ENCODE measurements at places on chromosomes 16 and 17.

DNA sequence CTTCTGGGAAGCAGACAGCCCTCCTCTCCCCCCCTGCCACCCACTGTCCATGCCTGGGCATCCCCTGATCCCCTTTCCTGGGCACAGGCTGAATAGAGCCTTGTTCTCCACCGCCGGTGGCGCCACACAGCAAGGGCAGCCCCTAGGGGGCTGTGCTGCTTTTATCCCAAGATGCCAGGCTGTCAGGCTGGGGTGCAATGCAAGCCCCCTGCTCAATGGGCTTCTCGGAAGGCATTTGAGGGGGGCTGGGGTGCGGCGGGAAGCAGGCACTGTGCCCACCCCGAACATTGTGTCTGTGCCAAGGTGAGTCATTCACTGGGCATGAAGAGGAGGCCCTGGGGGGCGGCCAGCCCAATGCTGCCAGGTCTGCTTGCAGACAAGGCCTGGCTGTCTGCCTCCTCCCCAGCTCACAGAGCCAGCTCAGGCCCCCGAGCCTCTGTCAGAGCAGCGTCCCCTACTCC lies 1.5 kb upstream of the GFAP start:
- DNase-seq, result no peak

DNA sequence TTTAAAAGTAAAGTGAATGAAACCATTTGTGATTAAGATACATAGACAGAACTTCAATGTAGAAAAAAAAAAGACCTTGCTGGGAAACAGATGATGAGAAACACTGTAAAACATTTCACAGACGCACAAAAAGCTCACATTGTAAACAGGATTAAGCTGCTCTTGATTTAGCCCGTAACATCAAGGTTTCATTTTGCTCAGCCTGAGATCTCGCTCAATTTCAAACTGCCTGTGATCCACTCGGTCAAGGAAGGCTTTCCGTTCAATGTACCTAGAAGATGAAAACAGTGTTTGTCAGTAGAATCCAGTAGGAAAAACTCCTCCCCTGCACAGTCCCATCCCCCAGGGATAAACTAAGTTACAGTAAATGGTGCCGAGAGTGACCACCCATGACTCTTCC lies 42.3 kb upstream of the BCAR1 start:
- no peak for DNase-seq

DNA sequence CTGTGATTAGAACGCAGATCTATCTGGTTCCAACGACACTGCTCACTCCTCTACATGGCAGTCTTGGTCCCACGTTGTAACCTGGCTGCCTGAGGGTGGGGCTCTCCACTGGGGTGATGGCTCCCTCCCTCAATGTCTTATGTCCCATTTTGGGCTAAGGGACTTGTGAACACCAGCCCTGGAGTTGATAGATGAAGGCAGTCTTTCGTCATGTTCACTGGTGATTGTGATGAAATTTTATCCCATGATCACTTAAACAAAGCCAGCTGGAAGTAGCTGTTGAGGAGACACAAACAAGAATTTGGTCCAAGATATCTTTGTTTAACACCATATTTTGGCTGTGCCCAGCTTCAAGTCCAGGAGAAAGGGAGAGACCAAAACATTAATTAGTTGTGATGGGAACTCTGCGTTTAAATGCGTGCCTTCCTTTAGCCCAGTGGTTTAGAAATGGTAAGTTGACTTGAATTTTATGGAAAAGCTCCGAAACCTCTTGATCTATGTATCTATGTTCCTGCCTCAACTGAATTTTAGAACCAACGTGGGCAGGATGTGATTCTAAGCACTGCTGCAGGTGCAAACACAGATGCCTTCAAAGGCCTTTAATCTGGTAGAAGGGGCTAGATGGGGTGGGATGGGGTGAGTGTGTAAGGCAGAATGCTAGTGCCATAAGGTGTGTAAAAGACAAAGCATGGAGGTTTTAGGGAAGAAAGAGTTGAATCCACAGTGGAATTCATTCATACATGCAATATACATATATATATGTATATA lies 186.8 kb upstream of the IRX3 start:
- DNase-seq, result no peak

- no peak for DNase-seq
These were observed 54.0 kb downstream of the COTL1 start for GRCh38 chr16:84563786-84564420.

DNA sequence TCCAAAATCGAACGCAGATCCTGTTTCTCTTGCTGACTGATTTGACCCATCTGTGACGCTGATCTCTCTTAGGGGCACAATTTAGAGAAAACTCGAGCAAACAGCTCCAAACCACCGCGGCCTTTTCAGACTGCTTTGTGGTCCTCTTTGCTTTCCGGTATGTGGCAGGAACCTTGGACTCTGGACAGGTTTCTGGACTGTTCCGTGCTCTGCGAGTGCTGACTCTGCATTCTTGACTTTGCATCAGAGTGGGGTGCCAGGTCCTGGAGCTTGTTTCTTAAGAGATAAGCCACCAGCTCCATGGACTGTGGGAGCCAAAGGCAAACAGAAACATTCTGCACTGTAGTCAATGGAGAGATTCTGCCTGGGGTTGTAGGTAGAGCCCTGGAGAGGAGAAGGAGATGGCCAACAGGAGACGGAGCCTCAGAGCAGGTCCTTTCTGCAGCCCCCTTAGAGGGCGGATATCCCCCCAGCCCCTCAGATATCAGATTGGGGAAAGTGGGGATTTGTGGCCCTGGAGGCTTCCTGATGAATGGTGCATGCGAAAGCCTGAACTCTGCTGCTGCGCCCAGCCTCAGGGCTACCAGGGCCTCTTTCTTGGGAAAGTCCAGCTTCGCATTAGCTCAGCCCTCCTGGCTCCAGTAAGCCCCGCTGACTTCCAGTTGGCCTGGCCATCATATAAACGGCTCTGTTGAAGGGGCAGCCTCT lies 65.6 kb downstream of the WIPI1 start:
- no peak for DNase-seq

DNA sequence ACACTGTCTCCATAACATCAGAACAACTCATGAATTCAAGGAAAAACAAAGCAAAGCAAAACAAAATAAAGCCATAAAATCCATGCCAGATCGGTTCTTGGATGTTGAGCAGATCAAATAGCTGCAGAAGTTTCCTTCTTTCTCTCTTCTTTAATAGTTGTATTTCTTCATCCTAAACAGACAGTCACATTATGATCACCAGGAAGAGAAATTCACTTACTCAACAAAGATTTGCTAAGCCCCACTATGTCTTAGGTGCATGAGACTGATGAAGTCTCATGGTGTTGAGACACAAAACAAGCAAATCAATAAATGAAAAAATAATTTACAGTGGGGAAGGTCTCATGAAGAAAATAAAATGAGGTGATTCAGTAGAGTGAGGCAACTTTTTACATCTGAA lies 72.8 kb downstream of the WIPI1 start:
- DNase-seq, result no peak

DNA sequence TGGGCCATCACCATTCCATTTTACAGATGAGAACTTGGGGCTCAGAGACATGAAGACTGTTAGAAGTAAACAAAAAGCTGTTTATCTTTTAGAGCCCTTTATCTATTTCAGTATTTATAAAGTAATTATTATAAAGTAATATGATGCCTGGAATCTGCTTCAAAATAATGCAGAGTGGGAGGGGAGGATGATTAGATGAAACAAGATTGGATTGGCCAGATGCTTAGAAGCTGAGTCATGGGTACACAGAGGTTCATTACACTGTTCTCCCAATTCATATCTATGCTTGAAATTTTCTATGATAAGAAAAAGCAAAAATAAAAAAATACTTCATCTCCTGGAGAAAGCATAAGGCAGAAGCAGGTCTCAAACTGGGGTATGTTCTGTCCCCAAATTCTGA lies 29.4 kb downstream of the TOM1L2 start:
- DNase-seq, result no peak

GRCh38 chr17:82948081-82948511 lies 108.3 kb upstream of the ZNF750 start:
- no peak for DNase-seq

GRCh38 chr16:77991701-77992100 lies 30.6 kb upstream of the CLEC3A start:
- no peak for DNase-seq

DNA sequence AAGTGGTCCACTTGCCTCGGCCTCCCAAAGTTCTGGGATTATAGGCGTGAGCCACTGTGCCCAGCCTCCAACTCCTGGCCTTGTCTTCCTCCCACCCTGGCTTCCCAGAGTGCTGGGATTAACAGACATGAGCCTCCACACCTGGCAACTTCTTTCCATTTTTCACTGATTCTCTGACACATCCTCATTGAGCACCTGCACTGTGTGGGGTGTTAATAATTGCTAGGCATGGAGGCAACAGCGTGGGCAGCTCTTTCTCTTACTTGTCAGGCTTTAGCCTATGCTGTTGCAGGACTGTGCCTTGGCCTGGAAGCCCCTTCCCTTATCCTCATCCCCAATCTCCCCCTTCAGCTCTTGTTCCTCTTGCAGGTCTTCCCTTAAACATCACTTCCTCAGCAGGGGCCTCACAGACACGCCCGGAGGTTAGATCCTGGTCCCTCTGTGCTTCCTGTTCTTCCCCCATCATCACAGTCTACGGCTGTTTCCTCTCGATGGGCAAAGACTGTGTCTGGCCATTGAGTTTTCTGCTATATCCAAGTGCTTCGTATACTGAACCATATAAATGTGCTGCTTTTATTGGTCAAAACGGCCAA lies 7.9 kb downstream of the QPRT start:
- no peak for DNase-seq

DNA sequence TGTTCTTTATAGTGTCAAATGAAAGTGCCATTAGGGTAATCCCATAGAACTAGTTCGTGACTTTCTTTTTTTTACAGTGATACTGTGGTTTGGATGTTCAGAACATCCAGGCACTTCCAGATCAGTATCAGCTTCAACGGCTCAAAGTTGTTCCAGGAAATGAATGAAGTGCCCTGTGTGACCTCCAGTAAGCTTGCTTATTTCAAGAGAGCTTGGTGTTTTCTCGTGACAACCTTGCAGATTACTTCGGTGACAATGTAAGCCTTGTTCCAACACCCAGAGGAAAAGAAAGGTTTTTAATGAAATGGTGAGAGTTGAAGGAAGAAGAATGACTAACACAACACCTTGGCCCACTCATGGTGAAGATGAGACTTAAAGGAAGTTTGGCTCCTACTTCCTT lies 16.0 kb upstream of the KCNJ16 start:
- DNase-seq, result no peak

DNA sequence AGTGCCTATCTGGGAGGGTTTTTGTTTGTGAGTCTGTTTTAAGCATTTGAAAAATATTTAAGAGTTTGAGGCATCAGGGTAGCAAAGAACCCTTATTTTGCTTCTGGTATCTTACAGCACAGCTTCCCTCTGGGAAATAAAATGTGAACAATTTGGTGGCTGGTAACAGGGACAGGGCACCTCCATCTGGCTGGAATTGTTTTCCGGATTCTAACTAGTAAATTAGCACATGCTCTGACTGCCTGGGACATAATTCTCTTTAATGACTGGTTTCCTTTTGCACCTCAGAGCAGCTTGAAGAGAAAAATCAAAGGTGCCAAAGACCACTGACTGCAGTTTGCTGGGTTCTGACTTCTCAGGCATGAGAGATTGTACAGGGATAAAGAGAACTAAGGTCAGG lies 469.1 kb downstream of the GRIN2A start:
- no peak for DNase-seq

DNA sequence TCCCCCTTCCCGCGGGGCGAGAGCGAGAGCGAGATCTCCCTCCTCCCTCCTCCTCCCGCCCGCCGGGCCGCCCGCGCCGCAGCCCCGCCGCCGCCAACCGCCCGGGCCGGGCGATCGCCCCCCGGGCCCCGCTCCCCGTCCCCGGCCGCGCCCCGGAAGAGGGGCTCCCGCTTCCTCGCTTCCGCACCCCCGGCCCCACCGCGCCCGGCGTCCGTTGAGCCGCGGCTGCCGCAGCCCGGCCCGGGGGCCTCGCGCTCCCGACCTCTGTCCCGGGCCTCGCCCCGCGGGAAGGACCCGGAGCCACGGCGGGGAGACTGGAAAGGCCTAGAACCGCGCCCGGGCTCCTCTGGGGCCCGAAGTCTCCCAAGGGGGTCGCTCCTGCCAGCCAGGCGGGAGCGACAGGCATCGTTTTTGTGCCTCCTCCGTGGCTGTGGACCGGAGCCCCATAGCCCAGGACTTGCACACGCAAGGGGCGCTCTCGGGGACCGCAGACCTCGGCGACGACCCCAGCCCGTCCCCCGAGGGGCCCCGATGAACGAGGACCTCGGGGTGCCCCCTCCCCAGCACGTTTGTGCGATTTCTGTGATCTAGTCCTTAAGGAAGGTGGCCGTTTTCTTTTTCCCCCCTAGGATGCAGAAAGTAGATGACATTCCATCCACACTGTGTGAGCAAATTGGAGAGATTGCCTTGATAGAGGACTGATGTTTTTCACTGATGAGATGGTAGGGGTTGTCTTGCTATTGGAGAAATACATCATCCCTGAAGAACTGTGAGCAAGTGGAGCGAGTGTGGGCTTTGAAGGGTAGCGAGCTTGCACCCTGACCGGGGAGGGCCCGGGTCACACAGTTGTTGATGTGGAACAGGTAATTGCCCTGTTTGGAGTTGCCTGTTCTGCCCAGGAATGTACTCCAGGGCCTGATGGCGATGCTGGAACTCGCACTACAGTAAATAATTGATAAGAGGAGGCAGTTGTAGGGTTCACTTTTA lies 611 bp downstream of the BANP start:
- no peak for DNase-seq

GRCh38 chr16:49621241-49622083 lies 234.4 kb downstream of the ZNF423 start:
- no peak for DNase-seq

- no peak for DNase-seq
These were observed 2.2 kb upstream of the LIMD2 start for GRCh38 chr17:63701868-63702720.

DNA sequence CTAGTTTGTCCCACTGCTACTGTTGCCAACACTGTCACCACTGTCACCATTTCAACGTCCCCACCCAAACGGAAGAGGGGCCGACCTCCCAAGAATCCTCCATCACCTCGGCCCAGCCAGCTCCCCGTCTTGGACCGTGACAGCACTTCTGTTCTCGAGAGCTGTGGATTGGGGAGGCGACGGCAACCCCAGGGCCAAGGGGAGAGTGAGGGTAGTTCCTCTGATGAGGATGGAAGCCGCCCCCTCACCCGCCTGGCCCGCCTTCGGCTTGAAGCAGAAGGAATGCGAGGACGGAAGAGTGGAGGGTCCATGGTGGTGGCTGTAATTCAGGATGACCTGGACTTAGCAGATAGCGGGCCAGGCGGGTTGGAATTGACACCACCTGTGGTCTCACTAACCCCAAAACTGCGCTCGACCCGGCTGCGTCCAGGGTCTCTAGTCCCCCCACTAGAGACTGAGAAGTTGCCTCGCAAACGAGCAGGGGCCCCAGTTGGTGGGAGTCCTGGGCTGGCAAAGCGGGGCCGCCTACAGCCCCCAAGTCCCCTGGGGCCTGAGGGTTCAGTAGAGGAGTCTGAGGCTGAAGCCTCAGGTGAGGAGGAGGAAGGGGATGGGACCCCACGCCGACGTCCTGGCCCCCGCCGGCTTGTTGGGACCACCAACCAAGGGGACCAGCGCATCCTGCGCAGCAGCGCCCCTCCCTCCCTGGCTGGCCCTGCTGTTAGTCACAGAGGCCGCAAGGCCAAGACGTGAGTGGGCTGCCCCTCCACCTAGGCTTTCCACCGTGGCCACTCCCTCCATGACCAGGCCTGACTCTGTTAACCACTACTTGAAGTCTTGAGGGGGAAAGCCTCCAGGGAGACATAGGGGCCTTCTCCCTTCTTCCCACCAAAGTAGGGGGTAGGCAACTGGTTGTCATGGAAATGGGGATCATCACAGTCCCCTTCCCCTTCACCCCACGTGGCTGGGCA lies 9.0 kb upstream of the PHKG2 start:
- no peak for DNase-seq

- no peak for DNase-seq
These were observed 30.0 kb upstream of the USP22 start for GRCh38 chr17:21072745-21073197.

GRCh38 chr16:59878999-59879398 lies 1144.9 kb upstream of the GOT2 start:
- DNase-seq, result no peak
